Fibroblast of villous mesenchyme (primary cell): ENCODE measurements at places on chromosomes 16 and 17.

DNA sequence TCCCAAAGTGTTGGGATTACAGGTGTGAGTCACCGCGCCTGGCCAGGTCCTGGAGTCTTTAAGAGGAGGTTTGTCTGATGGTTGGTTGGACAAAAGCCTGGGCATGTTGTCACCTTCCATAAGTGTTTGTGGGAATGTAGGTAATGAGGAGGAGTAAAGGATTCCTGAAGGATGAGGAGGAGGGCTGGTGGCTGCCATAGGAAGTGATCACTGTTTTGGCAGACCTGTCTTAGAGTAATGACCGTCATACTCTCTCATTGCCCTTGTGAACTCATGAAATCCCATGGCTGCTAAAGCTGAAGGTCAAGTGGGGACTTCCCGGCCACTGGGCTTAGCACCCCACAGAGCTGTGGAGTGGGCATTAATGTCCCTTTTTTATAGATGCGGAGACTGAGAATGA lies 40.5 kb downstream of the TENT4B start:
- no peak for DNase-seq

- DNase-seq: no peak
Observed at GRCh38 chr17:31677681-31678080, 181.4 kb downstream of the COPRS start.

DNA sequence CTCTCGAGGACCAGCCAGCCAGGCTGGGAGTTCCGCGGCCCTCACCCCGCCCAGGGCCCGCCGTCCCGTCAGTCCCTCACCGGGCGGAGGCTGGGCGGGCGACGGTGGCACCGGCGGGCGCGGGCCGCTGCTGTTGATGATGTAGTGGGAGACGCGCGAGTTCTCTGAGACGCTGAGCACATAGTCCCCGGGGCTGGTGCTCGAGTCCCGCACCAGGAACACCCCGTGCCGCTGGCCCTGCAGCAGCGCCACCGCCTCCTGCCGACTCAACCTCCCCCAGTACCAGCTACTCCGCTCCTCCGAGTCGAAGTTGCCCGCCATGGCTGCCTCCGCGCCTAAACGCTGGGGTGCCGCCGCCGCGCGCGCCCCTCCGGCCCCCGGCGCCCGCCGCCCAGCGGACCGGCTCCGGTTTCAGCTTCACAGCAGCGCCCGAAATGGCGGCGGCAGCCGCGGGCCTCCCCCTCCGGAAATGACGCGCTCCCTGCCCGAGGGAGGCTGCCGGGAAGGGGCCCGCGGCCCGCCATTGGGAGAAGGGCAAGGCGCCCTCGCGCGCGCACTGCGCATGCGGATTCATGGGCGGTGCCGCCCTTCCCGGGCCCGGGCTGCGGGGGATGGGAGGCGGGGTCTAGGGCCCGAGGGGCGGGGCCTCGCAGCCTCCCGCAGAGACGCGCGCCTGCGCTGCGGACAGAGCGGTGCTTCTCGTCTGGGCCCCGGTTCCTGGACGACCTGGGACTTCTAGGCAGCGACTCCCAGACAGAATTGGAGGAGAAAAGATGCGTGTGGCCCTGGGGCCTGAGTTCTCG lies at the start of gene CRK:
Gene CRK, minus strand, starts transcription at position 436 of the 803 bp plus-strand sequence. Its CDS starts 115 bp downstream, at position 321.
- peak; percentile 96 for DNase-seq

GRCh38 chr17:63974594-63975192 lies 2.0 kb upstream of the SCN4A start:
- no peak for DNase-seq

DNA sequence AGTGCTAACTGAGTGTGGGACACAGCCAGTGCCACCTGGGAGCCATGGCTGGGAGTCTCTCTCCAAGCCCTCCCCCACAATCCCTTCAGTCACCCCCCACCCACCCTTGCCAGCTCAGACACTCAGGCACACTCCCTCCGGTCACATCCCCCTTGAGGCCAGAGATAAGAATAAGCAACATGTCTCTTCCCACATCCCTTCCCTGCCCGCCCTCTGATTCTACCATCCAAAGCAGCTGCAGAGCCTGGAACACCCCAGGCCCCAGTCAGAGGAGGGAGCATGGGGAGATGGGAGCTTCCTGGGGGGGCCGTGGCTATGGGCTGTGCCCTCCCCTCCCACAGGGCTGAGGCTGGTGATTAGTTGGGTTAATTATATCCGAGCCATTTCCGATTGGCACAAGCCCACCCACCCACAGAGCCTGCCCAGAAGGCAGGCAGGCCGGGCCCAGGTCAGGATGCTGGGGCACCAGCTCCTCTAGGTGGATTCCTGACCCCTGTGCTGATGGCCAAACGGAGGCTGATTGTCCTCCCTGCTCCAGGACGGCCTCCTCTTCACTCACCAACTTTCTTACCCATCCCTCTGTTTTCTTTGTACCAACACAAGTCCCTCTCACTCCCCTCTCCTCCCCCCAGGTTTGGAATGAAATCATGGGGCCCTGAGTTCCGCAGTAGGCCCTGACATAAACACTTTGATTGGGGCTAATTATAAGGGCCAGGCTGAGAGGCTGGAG lies 28.6 kb upstream of the MEIOC start:
- no peak for DNase-seq

- DNase-seq: no peak
Observed at GRCh38 chr16:48180868-48181480, 25.2 kb upstream of the ABCC12 start.

DNA sequence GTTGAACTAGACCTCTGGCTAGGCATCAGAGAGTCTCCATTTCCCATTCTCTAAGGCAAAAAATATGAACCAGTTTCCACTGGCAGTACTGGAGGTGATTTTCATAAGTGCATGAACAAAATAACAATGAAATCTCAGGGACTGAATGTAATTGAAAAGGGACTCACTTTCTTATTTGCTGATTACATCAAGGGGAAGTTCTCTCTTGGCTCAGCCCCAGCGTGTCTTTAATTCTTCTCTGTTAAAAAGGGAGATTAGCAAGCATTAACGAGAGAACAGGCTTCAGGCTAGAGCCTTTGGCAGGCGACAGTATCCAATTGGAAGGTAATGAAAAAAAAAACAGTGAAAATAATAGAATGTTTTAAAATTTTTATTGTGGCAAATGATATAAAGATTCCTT lies 34.0 kb upstream of the ADAMTS18 start:
- DNase-seq: no peak

GRCh38 chr17:11264183-11264871 lies 23.3 kb downstream of the SHISA6 start:
- DNase-seq: no peak

- peak; percentile 68 for DNase-seq
Observed at GRCh38 chr16:27286451-27286850, 17.9 kb upstream of the NSMCE1 start.

GRCh38 chr16:23334950-23335349 lies 32.8 kb downstream of the SCNN1B start:
- DNase-seq: no peak

DNA sequence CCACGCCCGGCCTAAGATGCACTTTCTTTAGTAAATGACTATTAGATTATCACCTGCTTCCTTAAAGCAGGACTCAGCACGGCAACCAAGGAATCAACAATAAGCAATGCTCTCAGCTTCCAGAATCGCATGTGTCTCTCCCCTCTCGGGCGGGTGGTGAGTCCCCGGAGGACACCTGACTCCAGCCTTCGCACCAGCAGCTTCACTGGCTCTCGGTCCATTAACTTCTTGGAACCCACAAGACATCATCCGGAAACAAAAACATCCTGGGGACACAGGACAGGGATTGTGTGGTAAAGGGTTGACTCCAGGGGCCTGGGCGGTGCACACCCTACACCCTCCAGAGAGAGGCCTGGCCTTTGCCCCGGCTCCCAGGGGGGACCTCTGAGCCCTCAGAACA lies 22.7 kb downstream of the UTS2R start:
- DNase-seq: no peak

- no peak for DNase-seq
Observed at GRCh38 chr16:10069374-10069773, 112.9 kb downstream of the GRIN2A start.
